Epithelial cell of umbilical artery (primary cell): ENCODE measurements at places on chromosomes 2 and 18. TPM values are rescaled to one million over a fixed set of nuclear protein-coding genes. Genes with fewer than 3 reads are reported as not detected.

Gene LRRC30
- total RNA-seq: not detected in 2 replicates

Gene IL1A
- total RNA-seq: 0.97 and 2.9 TPM in 2 replicates

Gene REG3A
- total RNA-seq: not detected in 2 replicates

Gene ST6GAL2
- total RNA-seq: not detected in 2 replicates

Gene PHOSPHO2
- 2.3 and 2.9 TPM in 2 replicates for total RNA-seq

Gene HOXD12
- not detected in 2 replicates for total RNA-seq

Gene MYO3B
- total RNA-seq: under 0.01 TPM in 1 of 2 replicates, not detected in the other

Gene SERPINB2
- total RNA-seq: 2.6 and 6.2 TPM in 2 replicates

Gene RGPD8
- 8.8 and 16.3 TPM in 2 replicates for total RNA-seq

Gene FLACC1
- total RNA-seq: under 0.01 and 0.61 TPM in 2 replicates

Gene ZDBF2
- 11.4 and 13.7 TPM in 2 replicates for total RNA-seq

Gene PIEZO2
- total RNA-seq: 0.32 and 2.6 TPM in 2 replicates

Gene FAM228A
- total RNA-seq: not detected in 2 replicates

Gene ASB18
- total RNA-seq: not detected in 2 replicates

Gene DLX2
- not detected in 2 replicates for total RNA-seq

Gene COLEC11
- total RNA-seq: not detected in 2 replicates

Gene SOX11
- total RNA-seq: under 0.01 TPM in 2 replicates

Gene MFSD2B
- total RNA-seq: under 0.01 and 0.61 TPM in 2 replicates

Gene IL36RN
- total RNA-seq: not detected in 2 replicates

Gene RNF181
- total RNA-seq: 278 and 302 TPM in 2 replicates

Gene FOXD4L1
- total RNA-seq: under 0.01 TPM in 1 of 2 replicates, not detected in the other

Gene HAAO
- not detected in 2 replicates for total RNA-seq

Gene TXNDC2
- total RNA-seq: not detected in 2 replicates

Gene FOXI3
- not detected in 2 replicates for total RNA-seq

Gene CYP26B1
- total RNA-seq: under 0.01 and 0.32 TPM in 2 replicates

Gene RAPGEF4
- 10.4 and 15.0 TPM in 2 replicates for total RNA-seq

Gene DPP10
- total RNA-seq: not detected in 2 replicates

Gene ELOA2
- not detected in 2 replicates for total RNA-seq

Gene TMBIM1
- total RNA-seq: 96.1 and 112 TPM in 2 replicates

Gene SH3YL1
- 15.3 and 18.5 TPM in 2 replicates for total RNA-seq

Gene GPR35
- total RNA-seq: 0.15 TPM in 1 of 2 replicates, not detected in the other

Gene CENPA
- total RNA-seq: 19.3 and 21.1 TPM in 2 replicates

Gene HRH4
- not detected in 2 replicates for total RNA-seq

Gene PMAIP1
- total RNA-seq: 21.4 and 27.2 TPM in 2 replicates

Gene MFSD6
- total RNA-seq: 4.6 and 4.9 TPM in 2 replicates

Gene DSG1
- not detected in 2 replicates for total RNA-seq

Gene RNF144A
- 9.9 and 13.6 TPM in 2 replicates for total RNA-seq

Gene CD302
- total RNA-seq: 4.5 and 5.5 TPM in 2 replicates

Gene GKN1
- not detected in 2 replicates for total RNA-seq

Gene PTPRN
- under 0.01 and 1.5 TPM in 2 replicates for total RNA-seq

Gene CGREF1
- total RNA-seq: 3.6 and 4.7 TPM in 2 replicates

Gene C2orf81
- 0.46 and 0.65 TPM in 2 replicates for total RNA-seq

Gene CYTIP
- not detected in 2 replicates for total RNA-seq
